ENCODE measurements at places on chromosomes 6 and 20. TPM values are rescaled to one million over a fixed set of nuclear protein-coding genes. Genes with fewer than 3 reads are reported as not detected.

- no peak overlapping the region for H3K4me3 ChIP-seq
- peaks cover 10% of the 10 kb centered on the region for H3K4me1 ChIP-seq
- no peaks in the 10 kb centered on the region for H3K36me3 ChIP-seq
- H3K27ac ChIP-seq, result peak overlapping the region; percentile 11
- DNase-seq, result no peak
- H3K27me3 ChIP-seq, result no peaks in the 10 kb centered on the region
Observed at GRCh38 chr20:45105317-45105716, 4.4 kb upstream of the KCNS1 start.

DNA sequence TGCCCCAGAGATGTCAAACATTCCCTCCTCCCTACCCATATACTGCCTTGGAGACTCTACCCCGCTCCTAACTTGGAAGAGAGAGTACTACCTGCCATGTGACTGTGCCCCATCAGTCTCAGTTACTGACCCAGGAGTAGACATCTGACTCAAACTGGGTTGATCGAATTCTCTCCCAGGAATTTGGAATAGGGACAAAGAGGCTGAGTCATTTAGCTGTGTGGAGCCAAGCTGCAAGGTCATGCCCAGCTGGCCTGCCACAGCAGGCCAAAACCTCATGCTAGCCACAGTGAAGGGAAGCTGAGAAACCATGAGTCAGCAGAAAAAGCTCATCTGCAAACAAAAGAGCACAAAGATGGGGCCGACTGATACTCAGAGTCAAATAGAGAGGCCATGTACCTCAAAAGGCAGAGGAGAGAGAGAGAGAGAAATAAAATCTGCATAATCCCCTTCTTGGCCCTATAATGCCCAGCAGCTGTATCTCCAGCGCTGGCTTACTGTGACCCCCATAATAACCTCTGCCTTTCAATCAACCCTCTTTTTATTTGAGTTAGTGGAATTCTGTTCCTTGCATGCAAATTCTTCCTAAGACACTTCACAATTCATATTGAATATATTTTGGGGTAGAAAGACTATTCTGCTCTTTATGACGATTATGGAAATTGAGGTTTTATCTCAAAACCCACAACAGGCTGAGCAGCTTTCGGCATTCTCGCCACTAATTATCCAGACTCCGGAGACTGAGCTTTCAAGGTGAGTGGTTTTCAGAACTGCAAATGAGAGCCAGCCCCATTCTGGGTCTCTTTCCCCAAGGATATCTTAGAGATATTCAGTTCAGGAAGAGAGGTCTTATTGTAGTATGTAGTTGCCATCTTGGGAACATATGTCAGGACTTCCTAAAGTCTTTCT is 21.4 kb upstream of the AKIRIN2 start:
- peaks cover 19% of the 10 kb centered on the region for H3K4me1 ChIP-seq
- peak overlapping the region; percentile 64 for H3K27ac ChIP-seq
- peak; percentile 89 for DNase-seq
- no peaks in the 10 kb centered on the region for H3K27me3 ChIP-seq
- H3K36me3 ChIP-seq, result no peaks in the 10 kb centered on the region
- no peak overlapping the region for H3K4me3 ChIP-seq

GRCh38 chr6:105313211-105313610 is 89.7 kb downstream of the PREP start:
- no peak for DNase-seq
- H3K27ac ChIP-seq, result no peak overlapping the region
- no peaks in the 10 kb centered on the region for H3K27me3 ChIP-seq
- H3K36me3 ChIP-seq, result peaks cover 10% of the 10 kb centered on the region
- H3K4me1 ChIP-seq, result no peaks in the 10 kb centered on the region

GRCh38 chr6:39377539-39377950 is 55.0 kb upstream of the KCNK16 start:
- no peaks in the 10 kb centered on the region for H3K4me1 ChIP-seq
- peak; percentile 42 for DNase-seq
- H3K27ac ChIP-seq, result no peak overlapping the region

GRCh38 chr6:150091476-150091875 is 22.6 kb upstream of the ULBP3 start:
- no peak overlapping the region for H3K4me3 ChIP-seq
- H3K36me3 ChIP-seq, result no peaks in the 10 kb centered on the region
- no peak for DNase-seq
- peaks cover 5% of the 10 kb centered on the region for H3K27me3 ChIP-seq
- no peak overlapping the region for H3K27ac ChIP-seq

DNA sequence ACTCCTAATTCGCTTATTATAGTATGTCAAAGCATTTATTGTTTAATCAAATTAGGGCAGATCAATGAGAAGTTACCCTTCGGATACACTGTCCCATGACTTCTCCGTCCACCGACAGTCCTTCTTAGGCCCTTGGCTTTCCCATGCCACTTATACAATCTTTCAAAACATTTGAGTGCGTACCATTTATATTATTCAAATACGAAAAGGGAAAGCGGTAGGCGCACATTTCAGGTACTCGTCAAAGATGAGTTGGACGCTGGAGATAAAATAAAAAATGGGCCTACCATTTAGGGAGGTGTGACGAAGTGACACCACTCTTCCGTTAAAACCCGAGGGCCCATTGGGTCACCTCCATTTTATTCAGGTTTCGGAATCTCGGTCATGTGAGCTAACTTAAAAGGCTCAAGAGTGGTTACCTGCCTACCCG is 542 bp upstream of the AFG1L start:
- no peak for DNase-seq
- H3K4me3 ChIP-seq, result peak overlapping the region; percentile 67

DNA sequence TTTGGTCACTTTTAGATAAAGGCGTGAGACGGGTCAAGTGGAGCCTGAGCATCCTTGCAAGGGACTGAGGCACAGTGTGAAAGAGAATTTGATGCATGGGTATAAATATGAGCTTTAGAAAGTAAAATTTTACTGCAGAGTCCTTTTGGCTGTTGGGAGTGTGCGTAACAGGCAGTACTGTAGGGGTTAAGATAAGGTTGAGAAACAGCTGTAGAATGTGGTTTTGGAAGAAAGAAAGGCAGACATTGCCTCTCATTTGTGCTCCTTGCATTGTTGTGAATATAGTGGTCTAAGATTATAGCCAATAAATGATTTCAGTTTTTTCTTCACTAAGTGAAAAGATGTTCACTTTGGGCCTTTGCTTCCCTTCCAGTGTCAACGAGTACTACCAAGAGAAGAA is 73.0 kb downstream of the RREB1 start:
- no peaks in the 10 kb centered on the region for H3K4me1 ChIP-seq
- H3K27me3 ChIP-seq, result no peaks in the 10 kb centered on the region
- H3K36me3 ChIP-seq, result peaks cover 77% of the 10 kb centered on the region

NR2E1 gene
- 0.03 TPM for total RNA-seq

SIRPB2 gene
- not detected for total RNA-seq

PNPLA1 gene
- not detected for total RNA-seq

PLN gene
- not detected for total RNA-seq

Data from SJSA1 (cell line).